GM23338 (cell line): ENCODE measurements at places on chromosomes 4 and X.

DNA sequence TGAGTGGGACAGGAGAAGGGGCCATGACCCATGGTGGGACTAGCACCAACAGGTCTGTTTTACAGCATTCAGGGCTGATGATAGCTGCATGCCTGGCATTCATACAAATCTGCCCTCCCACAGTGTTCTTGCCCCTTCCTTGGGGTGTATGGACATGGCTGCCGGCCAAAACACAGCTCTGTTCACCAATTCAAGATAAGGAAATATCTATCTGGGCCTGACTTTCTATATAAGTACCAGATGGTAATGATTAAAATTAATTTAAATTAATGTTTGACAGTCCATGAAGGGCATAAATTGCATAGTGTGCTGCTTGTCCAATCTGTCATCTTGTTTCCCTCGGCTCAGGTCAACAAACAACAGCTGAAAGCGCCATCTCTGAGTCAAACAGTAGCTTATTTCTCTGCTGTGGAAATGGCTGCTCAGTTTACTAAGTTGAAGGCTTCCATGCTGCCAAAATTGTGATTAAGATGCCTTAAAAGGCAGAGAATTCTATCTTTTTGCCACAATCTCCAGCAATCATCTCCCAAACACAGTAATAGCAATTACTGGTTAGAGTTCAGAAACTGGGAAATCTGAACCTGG lies 67.0 kb upstream of the TSPAN7 start:
- no peak for DNase-seq

- no peak for DNase-seq
These were observed 67.0 kb downstream of the DDX53 start for GRCh38 chrX:23066588-23067281.

GRCh38 chr4:32569861-32570260 lies 1849.7 kb downstream of the PCDH7 start:
- DNase-seq = no peak

DNA sequence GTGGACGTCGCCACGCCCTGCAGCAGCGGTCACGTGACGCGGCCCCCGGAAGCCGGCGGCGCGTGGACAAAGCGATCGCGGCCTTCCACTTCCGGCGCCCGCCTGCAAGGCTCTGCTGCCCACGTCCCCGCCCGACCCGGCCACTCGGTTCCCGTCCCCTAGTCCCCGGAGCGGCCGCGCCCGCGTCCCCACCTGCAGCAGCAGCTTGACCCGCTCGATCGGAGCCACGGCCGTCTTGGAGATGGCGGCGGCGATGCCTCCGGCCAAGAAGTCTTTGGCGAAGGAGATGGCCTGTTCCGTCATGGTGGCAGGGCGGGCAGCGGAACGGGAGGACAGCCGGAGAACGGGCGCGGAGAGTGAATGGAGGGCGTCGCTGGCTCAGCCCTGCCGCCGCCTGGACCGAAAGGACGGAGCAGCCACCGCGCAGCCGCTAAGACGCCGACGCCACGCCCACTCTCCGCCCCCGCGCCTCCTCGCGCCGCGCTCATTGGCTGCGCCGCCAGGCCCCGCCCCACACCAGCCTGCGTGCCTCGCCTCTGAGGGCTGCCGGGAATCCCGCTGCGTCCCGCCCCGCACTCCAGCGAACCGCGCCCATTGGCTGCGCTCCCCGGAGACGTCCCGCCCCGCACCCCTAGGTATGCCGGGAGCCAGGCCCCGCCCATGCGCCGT lies at the start of gene SLC25A6:
Gene SLC25A6 (minus strand): TSS at position 407 of the 669 bp plus-strand sequence. CDS start 104 bp downstream, at position 303.
- peak; percentile 99 for DNase-seq

DNA sequence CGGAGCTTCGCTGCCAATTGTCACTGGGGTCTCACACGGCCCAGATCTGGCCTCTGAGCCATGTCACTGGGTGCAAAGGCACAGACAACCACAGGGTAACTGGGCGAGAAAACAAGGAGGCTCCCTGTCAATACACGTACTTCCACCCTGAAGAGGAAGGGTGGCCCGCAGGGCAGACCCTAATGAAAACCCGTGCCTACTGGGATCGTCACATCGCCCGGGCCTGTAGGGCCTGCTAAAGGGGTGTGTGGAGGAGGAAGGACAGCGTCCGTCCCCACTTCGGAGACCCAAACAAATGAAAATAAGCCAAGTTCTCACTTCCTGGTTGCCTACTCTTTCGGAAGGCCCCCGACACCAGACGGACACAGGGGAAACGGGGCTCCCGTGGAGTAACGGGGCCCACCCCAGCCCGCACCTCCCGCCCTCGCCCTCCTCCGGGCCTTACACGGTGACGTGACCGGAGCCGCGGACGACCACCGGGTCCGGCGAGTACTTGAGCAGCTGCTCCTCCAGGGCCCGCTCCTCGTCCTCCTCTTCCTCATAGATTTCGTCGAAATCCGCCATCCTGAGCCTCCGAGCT lies 578 bp downstream of the CHIC2 start:
- DNase-seq = peak; percentile 48

GRCh38 chrX:82087699-82088098 lies 885.8 kb downstream of the SH3BGRL start:
- no peak for DNase-seq

DNA sequence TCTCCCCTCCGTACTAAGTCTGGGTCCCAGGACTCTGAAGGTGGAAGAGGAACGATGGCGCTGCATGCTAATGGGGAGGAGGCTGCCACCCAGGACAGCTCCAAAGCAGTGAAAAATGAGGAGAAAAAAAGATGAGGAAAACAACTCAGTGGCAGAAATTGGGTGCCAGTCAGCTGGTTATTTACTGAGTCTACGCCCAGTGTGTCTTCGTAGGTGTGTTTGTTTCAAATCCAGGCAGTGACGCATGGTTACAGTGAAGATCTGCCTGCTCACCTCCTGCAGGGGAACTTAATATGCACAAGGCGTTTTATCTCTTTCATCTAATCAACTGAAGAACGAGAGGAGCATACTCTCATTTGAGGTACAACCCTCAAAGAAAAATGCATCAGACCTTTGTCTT lies 70.9 kb upstream of the FBXW7 start:
- no peak for DNase-seq

DNA sequence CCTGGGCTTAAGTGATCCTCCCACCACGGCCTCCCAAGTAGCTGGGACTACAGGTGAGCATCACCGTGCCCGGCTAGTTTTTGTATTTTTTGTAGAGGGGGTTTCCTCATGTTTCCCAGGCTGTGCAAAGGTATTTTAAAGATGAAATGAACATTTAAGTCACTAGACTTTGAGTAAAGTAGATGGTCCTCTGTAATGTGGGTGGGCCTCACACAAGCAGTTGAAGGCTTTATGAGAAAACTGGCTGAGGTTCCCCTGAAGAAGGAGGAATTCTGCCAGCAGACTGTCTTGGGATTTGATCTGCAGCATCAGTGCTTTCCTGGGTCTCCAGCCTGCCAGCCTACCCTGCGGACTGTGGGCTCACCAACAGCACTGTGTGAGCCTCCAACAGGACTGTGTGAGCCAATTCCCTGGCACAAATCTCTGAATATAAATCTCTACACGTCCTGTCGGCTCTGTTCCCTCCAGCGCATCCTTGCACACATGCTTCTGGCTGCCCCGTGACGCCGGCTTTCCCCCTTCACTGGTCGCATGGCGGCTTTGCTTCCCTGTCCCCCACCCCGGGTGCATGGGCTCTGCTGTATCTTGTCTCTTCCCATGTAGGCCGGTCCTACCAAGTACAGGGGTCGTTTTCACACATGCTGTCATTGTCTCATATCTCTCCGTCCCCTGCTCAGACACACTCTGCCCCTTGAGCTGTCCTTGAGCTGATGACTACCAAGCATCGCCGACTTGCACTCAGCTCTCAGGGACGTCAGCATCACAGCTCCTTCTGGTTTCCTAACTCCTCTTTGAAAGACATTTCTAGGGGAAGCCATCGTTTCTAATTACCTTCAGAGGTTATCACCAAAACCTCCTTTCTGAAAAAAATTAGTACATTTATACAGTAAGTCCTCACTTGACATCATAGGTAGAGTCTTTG lies 46.4 kb downstream of the RWDD4 start:
- no peak for DNase-seq

- peak; percentile 16 for DNase-seq
These were observed 12.4 kb upstream of the DHRSX start for GRCh38 chrX:2513121-2513664.

- no peak for DNase-seq
These were observed 8.5 kb downstream of the RAB9B start for GRCh38 chrX:103823591-103823990.

GRCh38 chrX:40663880-40664630 lies 16.7 kb upstream of the CXorf38 start:
- DNase-seq = peak; percentile 51

DNA sequence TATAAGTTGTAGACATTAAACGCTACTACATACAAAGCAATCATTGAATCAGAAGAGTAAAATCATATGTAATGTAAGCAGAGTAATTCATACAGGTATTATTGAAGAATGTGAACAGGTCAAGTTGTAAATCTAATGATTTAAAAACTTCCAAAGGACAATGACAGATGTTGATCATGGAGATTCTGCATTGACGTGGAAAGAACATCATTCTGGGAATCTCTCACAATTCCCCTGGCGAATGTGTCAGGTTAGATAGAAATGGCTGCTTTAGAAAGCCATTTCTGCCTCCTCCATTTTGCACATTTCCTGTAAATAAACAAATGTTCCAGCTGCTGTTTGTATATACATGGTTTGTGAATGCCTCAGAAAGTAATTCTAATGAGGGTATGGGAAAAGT lies 719.4 kb downstream of the ADGRL3 start:
- DNase-seq = no peak

DNA sequence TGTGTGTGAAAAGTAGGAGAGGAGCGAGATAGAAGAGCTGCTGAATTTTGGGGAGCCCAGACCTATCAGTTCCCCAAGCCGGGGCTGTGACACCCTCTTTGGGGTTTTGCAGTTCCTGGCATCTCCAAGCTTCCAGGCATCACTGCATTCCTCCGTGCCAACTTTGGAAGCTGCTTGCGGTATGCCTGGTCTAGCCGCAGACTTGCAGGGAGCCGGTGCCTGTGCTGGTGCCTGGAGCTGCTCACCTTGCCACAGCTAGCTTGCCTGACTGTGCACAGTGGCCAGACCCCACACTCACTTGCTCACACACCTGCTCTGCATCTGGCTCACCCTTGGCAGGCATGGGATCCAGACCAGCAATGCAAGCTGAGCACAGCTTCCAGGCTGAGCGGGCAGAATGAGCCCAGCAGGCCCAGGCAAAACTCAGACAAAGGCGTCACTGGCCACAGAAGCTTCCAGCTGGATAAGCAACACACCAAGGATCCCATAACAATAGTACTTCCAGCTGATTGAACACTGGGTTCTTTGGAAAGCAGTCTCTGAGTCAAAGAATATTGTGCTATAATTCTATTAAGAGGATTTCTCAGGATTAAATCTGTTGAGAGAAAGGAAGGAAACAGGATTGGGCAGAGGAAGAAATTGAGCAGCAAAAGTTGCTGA lies 390.9 kb downstream of the TEX13C start:
- no peak for DNase-seq

DNA sequence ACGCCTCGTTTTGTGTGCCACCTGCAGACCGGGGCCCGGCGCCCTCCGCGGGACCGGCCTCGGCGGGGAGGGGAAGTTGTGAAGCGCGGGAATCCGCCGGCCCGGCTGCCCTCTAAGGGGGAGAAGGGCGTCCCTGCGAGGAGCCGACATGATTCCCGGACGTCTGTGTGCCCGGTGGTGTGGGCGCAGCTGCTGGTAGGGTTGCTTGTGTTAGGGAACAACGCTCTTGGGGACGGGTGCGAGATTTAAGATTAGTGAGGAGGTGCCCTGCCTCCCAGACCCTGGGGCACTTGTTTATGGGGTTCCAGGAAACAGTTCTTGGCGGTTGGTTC lies 627 bp downstream of the CDKN2AIP start:
- DNase-seq = peak; percentile 63

DNA sequence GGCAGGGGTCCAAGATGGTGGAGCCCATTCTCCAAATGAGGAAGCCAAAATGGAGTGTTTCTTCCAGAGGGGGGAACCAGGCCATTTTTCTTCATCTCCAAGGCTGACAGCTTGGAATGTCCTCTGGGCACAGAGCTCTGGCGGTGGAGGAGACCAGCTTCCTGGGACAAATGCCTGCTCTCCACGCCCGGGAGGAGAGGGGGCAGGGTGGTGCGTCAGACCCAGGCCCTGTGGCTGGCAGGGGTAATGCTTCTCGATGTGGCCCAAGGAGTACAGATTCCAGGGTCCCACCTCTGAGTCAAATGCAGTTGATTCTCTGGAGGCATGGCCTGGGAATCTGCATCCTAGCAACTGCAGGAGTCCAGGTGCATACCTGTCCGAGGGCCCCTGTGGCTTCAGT lies 44.6 kb upstream of the ADRA2C start:
- DNase-seq = no peak

- no peak for DNase-seq
These were observed 74.0 kb downstream of the AFF2 start for GRCh38 chrX:148574237-148574973.

- DNase-seq = peak; percentile 68
These were observed 39.9 kb upstream of the SPINK2 start for GRCh38 chr4:56861360-56861759.

GRCh38 chr4:7679406-7680040 lies 244.8 kb upstream of the PSAPL1 start:
- DNase-seq = no peak

- DNase-seq = no peak
These were observed 52.5 kb upstream of the SHISA3 start for GRCh38 chr4:42344749-42345148.

- DNase-seq = peak; percentile 74
These were observed at the start of gene PLXNB3 for GRCh38 chrX:153763989-153764755. PLXNB3 (plus strand) TSS chrX:153764249; CDS start chrX:153765536, 1,287 bp downstream.

- DNase-seq = no peak
These were observed 327.0 kb upstream of the NOCT start for GRCh38 chr4:138688408-138689085.

- no peak for DNase-seq
These were observed 67.5 kb upstream of the MND1 start for GRCh38 chr4:153276971-153277370.

- DNase-seq = no peak
These were observed 2.0 kb downstream of the ANTXR2 start for GRCh38 chr4:80070880-80071603.

- DNase-seq = no peak
These were observed 688.9 kb upstream of the AMOT start for GRCh38 chrX:113529426-113530013.

DNA sequence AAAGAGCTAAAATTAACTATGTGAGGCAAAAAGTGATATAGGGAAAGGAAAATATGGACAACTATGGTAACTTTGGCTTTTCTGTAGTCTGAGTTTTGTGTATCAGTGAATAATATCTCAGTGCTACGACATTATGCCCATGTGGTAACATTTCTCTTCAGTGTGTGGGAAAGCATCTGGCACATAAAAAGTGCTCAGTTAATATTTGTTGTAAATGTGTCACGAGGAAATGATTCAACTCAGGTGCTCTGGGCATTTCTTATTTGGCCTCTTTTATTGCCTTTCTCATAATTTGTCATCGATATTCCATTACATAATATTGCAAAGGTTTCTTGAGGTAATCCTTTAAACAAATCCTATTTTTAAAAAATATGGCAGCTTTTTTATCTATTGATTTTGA lies 17.6 kb downstream of the OFD1 start:
- no peak for DNase-seq

- DNase-seq = peak; percentile 66
These were observed 1026.9 kb upstream of the SLIT2 start for GRCh38 chr4:19224820-19225219.
